Stimulated activated CD4-positive, alpha-beta T cell treated with anti-CD3 and anti-CD28 coated beads, Interleukin-2, amount 100 ng/mL, for 24 hours (primary cell): ENCODE measurements at places on chromosomes 16 and 17.
A peak's percentile ranks its signal among the peaks of the same experiment; 100 is the strongest.

DNA sequence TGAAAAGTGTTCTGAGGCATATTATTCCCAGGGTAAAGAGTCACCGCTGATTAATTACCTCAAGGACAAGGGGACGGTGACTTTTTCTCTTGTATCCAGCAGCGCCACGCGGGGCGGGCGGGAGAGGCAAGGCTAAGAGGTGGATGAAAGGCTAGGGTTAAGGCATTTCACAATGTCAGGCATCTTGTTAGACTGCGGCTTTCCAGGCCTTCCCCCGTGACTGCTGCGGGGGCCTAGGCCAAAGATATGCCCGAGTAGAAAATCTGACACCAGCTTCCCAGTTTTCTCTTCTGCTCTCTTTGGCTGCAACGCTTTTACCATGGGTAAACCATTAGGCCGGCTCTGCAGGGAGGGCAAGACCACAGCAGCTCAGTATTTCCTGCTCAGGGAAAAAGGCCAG is 698.2 kb downstream of the MAF start:
- no peak for DNase-seq

GRCh38 chr16:30660424-30661261 is 2.4 kb downstream of the FBRS start:
- DNase-seq, result peak; percentile 83

GRCh38 chr16:3858801-3859200 is 21.7 kb downstream of the CREBBP start:
- DNase-seq, result no peak

GRCh38 chr16:50469744-50470321 is 78.4 kb upstream of the NKD1 start:
- DNase-seq, result no peak
